ENCODE measurements at places on chromosomes 2 and 18.

- no peak for DNase-seq
Observed at GRCh38 chr18:10950080-10950875, 199.1 kb downstream of the PIEZO2 start.

GRCh38 chr18:64707052-64707451, 558.2 kb upstream of the LINC00305 start:
- DNase-seq, result peak; percentile 85

- DNase-seq, result peak; percentile 53
Observed at GRCh38 chr2:237190966-237191713, 105.5 kb downstream of the COPS8 start.

DNA sequence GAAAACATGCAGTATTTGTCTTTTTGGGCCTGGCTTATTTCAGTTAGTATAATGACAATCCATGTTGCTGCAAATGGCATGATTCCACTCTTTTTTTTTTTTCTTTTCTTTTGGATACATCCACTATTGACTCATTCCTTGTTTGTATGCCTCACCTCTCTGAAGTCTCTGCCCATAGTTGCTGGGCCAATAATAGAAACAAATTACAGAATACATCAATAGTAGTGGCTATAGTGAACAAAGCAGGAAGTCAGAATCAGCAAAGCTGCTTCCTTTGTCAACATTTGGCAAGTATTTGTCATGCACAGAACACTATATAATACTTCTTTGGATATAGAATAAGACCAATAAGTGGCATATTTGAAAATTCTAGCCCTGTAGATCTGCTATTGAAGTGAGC, 609.7 kb downstream of the STK39 start:
- DNase-seq, result no peak
